Fibroblast of skin of scalp (primary cell): ENCODE measurements at places on chromosomes 1 and 21.
A peak's percentile ranks its signal among the peaks of the same experiment; 100 is the strongest.

GRCh38 chr1:38585460-38585859, 274.1 kb downstream of the RRAGC start:
- no peak for DNase-seq

DNA sequence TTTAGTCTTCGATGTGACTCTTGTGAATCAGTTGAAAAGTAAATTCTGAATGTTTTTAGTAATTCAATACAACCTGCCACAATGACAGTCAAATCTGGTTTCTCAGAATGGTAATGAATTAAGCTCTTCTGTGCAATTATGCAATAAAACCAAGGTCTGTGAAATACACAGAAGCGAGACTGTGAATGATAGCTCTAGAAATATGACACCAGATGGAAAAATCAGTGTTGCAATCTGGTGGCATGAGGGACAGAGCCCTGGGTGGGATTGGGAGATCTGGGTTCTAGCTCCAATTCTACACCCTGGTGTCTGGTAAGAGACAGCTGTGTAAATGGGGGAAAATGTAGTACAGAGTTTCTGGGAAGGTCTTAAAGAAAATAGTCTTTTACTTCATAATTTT, 586.4 kb upstream of the ZRANB2 start:
- DNase-seq = peak; percentile 75

DNA sequence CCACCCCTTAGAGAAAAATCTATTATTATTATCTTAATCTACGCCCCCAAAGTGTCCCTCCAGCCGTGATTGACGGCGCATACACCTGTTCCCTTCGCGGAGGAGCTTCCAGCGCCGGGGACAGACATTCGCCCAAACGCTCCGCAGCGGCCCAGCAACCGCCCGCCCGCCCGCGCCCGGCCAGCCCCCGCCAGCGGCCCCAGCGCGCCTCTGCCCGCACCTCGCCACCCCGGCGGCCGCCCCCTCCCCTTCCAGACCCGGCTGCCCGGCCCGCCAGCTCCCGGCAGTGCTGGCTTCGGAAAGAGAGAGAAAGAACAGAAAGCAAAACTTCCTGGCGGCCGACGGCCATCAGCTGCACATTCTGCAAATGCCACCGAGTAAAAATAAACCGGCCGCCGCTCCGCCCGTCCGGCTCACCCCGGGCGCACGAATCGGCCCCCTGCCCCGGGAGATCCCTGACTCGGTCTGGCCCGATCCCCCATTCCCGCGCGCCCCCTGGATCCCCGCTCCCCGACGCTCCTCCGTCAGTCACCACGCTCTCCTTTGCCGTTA, 1.6 kb downstream of the CASZ1 start:
- DNase-seq = no peak

DNA sequence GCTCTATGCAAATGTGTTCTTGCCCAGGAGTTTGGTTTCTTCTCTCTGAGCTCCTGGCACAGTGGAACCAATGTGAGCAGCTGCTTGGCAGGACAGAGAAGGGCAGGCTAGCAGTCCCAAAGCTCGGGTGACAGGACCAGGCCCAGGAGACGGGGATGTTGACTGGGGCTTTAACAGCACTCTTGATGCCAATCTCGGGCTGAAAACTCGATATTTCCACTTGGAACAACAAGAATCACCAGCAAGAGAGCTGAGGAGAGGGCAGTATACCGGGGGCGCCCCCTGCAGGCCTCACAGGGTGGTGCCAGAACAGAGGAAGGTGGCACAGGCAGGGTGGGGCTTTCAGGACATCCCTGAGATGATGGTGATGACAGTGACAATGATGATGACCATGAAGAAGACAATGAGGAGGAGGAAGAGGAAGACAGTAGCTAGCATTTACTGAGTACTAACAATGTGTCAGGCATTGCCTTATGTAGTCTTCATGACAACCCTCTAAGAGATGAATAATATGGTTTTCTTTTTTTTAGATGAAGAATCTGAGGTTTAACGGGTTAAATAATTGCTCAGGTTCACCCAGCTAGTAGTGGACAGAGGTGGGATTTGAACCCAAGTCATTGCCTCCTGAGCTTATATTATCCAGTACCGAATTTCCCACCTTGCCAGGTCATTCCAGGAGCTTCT, 2.7 kb upstream of the KCNJ9 start:
- peak; percentile 31 for DNase-seq

- DNase-seq = no peak
Observed at GRCh38 chr1:190963321-190963720, 485.7 kb upstream of the BRINP3 start.

GRCh38 chr1:90952906-90953305, 68.9 kb downstream of the ZNF644 start:
- no peak for DNase-seq

DNA sequence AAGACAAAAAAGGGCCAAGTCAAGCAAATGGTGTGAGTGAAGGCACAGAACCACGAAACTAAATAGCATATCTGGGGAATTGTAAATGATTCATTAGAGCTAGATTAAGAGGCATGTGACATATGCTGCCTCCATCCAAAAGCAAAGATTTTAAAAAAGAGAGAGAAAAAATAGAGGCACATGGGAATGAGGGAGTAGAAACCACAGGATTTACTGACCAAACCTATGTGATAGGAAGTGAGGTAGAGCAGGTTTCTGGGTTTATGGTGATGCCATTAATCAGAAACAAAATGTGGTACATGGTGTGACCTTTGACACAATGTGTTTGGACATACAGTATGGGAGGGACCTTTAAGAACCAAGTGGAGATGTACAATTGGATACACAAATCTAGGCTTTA, 13.6 kb downstream of the C1orf52 start:
- DNase-seq = no peak

DNA sequence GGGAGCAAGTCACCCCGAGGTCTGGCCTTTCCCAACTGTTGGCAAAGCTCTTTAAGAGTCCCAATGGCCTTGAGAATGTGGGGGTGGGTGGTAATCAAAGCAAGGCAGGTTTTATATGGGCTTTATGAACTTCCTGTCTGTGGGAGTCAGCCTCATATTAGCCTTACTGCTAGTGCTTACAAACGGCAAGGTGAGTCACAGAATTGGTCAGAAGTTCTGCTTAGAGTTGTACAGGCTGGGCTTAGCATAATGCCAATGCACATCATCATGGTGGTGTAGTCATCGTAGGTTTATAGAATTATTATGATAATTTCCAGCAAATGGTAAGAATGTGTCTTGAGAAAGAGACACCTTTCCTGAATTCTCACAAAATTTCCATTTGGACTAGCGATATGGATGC, 192.7 kb upstream of the KIAA0040 start:
- DNase-seq = no peak

- DNase-seq = no peak
Observed at GRCh38 chr1:116203920-116204319, 92.7 kb downstream of the MAB21L3 start.

DNA sequence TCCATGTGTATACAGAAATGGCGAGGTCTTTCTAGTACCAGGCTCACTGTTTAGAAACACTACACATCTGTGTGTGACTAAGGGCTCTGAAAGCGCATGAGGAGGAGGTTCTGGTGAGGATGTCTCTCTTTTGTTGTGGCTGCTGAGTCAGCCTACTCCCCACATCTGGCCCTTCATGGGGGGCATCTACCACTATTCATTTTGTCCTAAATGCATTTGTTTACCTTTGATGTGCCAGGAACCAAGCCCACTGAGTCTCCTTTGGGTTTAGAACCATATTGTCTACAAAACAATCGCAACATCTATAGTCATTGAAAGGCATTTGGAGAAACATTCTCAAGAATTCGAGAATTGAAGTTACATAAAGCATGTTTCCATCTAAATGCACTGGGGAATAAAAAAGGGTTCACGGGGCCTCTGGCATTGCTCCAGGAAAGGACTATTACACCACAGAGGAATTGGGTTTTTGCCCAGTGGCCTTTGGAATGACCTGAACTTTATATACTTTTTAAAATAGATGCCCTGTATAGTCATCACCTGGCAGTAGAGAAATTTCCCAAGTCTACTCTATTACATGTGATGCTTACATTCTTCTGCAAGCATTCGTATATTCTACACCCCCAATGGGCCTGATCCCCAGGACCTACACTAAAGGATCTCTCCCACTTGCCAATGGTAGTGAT, 35.1 kb upstream of the ADORA3 start:
- peak; percentile 63 for DNase-seq

DNA sequence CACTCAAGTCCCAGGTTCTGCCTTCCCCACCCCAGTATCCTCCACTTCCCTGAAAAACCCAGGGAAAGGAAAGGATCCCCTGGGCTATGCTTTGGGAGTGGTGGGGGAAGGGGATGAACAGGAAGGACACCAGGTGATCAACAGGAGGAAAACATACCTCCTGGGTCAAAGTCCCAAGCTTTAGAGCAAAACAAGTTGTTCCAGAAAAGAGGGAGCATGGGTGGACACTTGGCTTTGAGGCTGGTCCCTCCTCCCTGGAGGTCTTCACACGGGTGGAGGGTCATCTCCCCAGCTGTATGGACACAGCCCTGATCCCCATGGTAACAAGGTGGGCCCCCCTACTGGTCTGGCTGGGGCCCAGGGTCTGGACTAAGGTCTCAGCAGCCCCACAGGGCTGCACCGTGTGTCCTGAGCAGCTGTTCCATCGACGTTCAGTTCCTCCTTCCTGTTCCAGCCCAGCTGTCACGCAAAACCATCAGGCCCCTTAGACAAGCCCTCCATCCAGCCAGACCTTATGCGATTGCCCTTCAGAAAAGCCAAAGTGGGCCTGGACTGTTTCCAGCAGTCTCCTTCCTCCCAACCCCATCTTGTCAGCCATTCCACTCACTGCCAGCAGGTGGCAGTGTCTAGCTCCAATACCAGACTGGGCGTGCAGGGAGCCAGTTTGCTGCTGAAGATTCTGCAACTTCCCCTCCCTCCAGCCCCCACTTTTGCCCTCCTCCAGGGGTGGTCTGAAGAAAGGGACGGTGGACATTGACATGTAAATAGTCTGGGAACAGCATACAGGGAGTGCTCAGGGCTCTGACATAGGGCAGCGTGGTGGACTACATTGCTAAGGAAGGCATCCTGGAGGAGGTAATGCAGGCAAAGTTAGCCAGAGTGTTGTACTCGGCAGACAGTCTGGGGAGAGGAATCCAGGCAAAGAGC, 2.9 kb upstream of the PDZK1IP1 start:
- peak; percentile 70 for DNase-seq

DNA sequence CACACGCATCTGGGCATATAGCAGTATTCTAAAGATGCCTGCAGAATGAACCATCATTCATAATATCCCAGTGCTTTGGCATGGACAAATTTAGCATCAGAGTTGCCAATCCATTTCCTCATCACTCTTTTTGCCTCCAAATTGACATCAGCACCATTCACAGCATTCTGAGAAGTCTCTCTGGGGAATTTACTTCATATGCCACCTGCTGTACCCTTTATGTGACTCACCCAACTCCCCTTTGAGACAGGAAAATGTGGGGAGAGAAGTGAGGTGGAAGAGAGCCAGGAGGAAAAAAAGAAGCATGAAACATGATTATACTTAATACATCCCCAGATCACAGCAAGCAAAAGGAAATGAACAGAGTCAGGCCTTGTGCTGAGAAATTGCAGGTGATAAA, 37.4 kb downstream of the RAB3B start:
- DNase-seq = peak; percentile 13

DNA sequence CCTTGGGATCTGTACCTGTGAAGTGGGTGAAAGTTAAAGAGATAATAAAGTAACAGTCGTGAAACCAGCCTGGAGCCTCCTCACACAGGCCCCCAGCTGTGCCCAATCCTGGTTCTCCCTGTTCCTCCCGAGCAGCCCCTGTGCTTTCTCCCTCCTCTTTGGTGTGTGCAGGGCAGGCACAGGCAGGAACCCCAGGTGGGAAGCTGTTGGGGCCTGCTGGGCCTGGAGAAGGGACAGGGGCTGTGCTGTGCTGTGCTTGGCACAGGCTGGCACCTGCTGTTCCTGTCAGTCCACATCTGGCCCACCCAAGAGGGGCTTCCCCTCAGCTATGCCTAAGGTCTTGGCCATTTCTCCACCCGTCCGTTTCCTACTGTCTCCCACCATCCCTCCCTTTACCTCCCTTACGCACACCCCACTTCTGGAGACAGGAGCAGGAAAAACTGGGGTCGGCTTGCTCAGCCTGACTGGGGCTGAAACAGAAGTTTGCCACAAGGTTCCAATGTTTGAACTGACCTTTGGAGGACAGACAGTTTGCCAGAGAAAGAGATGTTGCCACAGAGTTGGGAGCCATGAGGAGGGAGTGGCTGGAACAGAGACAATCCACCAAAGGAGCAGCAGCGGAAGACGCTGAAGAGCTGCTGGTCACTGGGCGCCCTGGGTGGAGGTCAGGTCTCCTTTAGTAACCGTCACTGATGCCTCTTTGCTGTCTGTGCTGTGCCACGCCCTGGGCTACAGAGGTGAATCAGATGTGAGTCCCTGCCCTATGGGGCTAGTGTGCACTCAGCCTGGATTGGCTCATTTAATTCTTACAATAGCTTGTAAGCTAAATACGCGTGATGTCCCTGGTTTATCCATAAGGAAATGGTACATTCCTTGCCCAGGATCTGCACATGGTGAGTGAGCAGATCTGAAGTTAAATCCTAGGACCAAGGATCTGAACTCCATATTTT, 18.8 kb upstream of the ARTN start:
- no peak for DNase-seq

GRCh38 chr1:218436997-218437396, 91.9 kb downstream of the TGFB2 start:
- DNase-seq = no peak

DNA sequence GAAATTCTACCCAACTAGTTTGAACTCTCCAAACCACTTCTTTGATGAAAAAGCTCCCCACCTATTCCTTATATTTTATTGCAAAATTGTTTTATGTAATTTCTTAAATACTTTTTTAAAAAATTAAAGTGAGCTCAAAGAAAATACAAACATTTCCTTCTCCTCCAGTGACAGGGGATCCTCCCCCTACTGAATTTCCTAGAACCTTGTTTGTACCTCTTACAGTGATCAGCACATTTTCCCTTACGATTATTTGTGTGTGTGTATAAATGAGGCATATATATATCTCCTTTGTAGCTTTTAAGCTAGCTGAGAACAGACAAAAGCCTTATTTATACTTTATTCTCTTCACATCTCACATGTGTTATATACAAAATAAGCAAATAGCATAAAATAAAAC, 44.4 kb downstream of the VAV3 start:
- DNase-seq = no peak

DNA sequence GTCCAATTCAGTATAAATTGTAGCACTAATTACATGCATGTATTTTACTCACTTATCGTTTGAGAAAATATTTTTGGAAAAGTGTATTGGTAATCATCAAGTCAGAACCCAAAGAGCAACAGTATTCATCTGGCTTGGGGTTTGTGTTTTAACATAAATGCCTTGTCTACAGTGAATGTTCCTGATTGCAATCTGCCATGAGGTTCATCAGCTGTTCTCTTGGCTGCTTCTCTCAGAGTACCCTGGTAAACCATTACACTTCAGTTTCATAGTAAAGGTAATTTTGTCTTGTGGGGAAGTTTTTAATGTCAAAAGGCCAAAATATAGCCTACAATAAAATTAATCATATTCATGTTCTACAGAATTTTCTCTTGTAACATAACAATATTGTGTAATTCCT, 150.3 kb downstream of the IFI44 start:
- DNase-seq = no peak

GRCh38 chr1:64133036-64133435, 70.4 kb upstream of the UBE2U start:
- DNase-seq = peak; percentile 91
